ENCODE measurements at places on chromosomes 12 and 14.
A peak's percentile ranks its signal among the peaks of the same experiment; 100 is the strongest.

GRCh38 chr12:79939728-79940310 is 4.9 kb upstream of the PPP1R12A start:
- no peak for DNase-seq

DNA sequence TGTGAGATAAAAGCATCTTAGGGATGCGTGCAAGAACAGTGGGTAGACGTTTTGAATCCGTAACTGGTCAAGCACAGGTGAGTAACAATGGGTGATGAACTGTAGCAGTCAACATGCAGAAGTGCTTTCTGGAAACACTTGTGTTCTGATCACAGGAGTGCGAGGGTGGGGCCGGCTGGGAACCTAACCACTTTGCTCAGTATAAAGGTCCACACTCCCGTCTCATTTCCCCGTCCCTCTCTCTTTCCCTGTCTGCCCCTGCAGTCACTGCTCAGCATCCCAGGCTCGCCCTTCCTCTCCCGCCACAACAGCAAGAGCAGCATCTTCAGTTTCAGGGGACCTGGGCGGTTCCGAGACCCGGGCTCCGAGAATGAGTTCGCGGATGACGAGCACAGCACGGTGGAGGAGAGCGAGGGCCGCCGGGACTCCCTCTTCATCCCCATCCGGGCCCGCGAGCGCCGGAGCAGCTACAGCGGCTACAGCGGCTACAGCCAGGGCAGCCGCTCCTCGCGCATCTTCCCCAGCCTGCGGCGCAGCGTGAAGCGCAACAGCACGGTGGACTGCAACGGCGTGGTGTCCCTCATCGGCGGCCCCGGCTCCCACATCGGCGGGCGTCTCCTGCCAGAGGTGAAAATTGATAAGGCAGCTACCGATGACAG is 127.1 kb downstream of the FIGNL2 start:
- DNase-seq: peak; percentile 10

GRCh38 chr12:122870163-122870842 is 25.6 kb downstream of the VPS37B start:
- DNase-seq: no peak

GRCh38 chr12:106519607-106520021 is 63.2 kb upstream of the RFX4 start:
- no peak for DNase-seq

DNA sequence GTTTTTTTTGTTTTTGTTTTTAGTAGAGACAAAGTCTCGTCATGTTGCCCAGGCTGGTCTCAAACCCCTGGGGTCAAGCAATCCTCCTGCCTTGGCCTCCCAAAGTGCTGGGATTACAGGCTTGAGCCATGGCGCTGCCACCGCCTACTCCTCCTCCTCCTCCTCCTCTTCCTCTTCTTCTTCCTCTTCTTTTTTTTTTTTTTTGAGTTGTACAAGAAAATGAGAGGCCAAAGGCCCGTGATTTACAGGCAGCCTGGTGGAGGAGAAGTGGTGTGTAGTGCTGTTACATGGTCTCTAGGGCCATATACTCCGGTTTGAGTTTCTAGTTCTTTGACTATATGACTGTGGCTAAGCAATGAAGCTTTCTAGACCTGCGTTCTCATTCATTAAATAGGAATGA is 29.6 kb upstream of the SPPL3 start:
- no peak for DNase-seq

DNA sequence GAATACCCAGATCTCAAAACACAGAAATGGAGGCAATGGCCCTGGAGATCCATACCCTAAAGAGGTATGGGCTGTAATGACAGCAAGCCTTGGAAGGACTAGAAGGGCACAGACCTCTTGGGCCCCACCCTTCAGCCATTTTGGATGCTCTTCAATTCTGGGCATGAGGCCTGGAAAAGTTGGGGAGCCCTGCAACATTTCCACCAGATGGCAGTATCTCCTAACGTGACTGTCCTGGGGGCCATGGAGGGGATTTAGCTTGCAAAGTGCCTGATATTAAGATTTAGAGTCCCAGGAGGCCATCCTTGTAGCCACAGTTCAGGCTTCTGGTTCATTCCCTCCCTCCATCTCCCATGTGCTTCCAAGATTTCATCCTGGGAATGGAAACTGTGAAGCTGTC is 30.2 kb downstream of the KCNA5 start:
- no peak for DNase-seq

DNA sequence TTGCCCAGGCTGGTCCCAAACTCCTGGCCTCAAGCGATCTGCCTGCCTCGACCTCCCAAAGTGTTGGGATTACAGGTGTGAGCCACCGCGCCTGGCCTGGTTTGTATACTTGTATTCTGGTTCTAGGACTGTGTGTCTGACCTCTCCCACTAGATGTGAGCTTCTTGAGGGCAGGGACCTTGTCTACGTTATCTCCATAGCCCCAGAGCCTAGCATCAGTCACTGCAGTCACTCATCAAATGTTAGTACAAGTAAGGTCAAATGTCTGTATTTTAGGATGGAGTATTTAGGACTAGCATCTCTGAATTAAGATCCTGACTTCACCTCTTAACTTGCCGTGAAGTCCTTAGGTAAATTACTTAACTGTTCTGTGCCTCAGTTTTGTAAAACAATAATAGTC is 2.9 kb downstream of the RILPL2 start:
- DNase-seq: no peak

GRCh38 chr12:10867381-10867780 is 16.7 kb downstream of the PRH1 start:
- DNase-seq: no peak

DNA sequence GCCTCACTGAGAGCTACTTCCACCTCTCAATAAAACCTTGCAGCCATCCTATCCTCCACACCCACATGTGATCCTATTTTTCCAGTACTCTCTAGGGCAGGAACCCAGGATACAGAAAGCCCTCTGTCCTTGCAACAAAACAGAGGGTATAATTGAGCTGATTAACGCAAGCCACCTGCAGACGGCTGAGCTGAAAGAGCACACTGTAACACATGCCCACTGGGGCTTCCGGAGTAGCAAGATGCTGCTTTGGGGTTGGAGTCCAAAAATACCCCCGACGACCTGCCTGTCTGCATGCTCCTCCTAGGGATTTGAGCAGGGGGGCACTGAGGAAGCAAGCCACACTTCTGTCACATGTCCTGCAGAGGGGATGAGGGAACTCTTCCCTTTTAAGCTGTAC is 401.1 kb upstream of the FOXG1 start:
- DNase-seq: no peak

GRCh38 chr14:72128629-72129028 is 196.4 kb downstream of the RGS6 start:
- no peak for DNase-seq

DNA sequence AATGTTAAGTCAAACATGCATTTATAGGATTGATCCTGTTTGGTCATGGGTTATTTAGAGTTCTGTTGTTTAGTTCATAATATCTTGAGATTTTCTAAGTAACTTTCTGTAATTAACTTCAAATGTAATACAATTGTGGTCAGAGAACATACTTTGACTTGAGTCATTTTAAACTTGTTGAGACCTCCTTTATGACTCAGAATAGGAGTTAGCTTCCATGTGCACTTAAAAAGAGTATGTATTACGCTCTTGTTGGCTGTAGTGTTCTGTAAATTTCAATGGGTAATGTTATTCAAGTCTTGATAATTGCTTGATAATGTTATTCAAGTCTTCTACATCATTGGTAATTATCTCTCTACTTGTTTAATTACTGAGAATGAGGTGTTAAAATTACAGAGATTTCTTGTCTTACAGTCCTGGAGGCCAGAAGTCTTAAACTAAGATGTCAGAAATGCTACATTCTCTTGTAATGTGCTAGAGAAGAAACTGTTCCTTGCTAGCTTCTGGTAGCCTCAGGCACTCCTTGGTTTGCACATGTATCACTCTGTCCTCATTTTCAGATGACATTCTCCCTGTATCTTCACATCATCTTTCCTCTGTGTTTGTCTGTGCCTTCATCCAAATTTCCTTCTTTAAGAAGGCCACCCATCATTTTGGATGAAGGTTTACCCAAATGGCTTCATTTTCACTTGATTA is 197.3 kb downstream of the TMTC3 start:
- no peak for DNase-seq

- DNase-seq: no peak
These were observed 62.2 kb upstream of the CCND2 start for GRCh38 chr12:4211372-4211771.

DNA sequence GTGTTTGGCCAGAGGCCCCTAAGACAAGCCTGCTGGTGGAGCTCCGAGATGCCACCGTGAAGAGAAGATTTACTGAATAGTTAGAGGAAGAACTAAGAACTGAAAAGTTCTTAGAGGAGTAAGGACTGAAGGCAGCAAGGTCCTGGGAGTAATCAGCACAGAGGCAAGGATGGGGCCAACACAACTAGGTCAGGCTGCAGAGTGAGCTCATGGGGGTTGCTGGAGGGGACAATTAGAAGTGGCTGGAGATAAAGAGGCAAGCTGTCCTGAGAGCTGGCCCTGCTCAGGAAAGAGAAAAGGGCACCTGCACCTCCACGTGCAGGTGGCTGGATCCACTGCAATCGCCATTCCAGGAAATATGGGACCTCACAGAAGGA is 52.7 kb downstream of the NFKBIA start:
- DNase-seq: no peak

GRCh38 chr14:33475623-33476022 is 475.3 kb downstream of the EGLN3 start:
- DNase-seq: no peak

GRCh38 chr14:49946320-49947141 is 53.6 kb downstream of the ARF6 start:
- no peak for DNase-seq

DNA sequence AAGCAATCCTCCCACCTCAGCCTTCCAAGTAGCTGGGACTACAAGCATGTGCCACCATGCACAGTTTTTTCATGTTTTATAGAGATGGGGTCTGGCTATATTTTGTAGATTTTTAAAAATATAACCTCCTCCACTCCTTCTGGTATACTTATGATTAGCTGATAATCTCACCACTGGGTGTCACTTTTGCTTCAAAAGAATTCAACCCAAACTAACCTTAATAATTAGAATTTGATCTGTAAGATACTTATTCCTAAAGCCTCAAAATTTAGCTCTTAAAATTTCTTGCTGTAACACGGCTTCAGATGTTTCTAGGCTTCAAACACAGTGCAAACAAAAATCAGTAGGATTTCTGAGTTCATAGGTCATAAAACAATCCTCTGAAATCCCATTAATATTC is 130.3 kb downstream of the CEP83 start:
- no peak for DNase-seq

- no peak for DNase-seq
These were observed 218.9 kb downstream of the MED13L start for GRCh38 chr12:116058574-116058973.

GRCh38 chr14:77964586-77964985 is 164.7 kb downstream of the ADCK1 start:
- no peak for DNase-seq

- DNase-seq: no peak
These were observed 38.4 kb downstream of the MLXIP start for GRCh38 chr12:122116707-122117535.

DNA sequence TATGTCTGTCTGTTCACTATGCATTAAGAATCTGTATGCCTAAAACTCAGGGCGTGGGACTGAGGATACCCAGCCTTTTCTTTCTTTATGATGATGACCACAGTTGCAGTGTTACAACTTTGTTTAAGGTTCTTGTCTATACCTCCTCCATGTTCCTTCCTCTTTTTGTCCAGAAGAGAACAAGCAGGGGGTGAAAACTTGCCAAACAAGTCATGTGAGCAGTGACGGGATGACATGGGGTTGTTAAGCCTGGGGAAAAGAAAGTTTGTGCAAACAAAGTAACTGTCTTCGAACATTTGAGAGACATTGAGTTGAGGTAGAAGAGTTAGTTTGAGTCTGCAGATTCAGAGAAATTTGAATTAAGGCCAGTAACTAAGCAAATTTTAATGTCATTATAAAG is 505.5 kb downstream of the NPAS3 start:
- DNase-seq: no peak

Data from stimulated activated CD8-positive, alpha-beta memory T cell treated with anti-CD3 and anti-CD28 coated beads, Interleukin-2, amount 100 ng/mL, for 1 hour (primary cell).